SHP77 treated with DMSO at 0.1 percent for 48 hours (cell line): ENCODE measurements at places on chromosomes 1 and 21.

DNA sequence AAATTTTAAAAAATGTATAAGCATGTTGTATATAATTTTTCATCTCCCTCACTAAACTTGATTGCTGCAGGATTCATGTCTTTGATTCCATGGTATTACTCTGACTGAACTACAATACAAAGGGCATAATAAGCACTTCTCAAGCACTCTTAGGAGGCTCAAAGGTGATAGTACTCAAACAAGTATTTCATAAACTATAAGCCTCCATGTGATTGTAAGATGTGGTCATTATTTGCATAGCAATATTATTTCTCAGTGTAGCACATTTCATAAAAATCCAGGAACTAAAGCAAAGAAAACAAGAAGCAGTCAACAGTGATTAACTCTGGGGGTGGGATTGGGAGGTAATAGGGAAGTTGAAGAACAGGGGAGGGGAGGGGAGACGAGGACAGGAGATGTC lies 106.2 kb upstream of the DPT start:
- DNase-seq, result no peak

GRCh38 chr1:162157469-162157868 lies 88.0 kb downstream of the NOS1AP start:
- DNase-seq, result no peak

DNA sequence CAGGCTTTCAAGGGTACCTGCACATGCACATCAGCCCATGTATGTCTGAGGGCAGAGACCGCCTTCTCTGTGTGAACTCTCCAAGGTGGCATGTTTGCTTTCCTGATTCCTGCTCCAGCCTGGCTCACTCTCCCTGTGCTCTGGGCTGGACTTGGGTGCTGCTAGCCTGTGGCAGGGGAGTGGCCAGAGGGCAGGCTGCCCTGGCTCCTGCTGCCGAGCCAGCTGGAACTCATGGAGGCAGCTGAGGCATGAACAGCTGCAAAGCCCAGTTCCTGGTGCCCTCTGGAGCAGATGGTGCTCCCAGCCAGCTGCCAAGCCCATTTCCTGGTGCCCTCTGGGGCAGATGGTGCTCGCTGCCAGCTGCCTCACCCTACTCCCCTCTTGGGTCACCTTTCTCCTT lies 7.6 kb downstream of the UBL4B start:
- DNase-seq, result peak; percentile 17

- no peak for DNase-seq
Observed at GRCh38 chr1:94727846-94728715, 92.1 kb upstream of the SLC44A3 start.

DNA sequence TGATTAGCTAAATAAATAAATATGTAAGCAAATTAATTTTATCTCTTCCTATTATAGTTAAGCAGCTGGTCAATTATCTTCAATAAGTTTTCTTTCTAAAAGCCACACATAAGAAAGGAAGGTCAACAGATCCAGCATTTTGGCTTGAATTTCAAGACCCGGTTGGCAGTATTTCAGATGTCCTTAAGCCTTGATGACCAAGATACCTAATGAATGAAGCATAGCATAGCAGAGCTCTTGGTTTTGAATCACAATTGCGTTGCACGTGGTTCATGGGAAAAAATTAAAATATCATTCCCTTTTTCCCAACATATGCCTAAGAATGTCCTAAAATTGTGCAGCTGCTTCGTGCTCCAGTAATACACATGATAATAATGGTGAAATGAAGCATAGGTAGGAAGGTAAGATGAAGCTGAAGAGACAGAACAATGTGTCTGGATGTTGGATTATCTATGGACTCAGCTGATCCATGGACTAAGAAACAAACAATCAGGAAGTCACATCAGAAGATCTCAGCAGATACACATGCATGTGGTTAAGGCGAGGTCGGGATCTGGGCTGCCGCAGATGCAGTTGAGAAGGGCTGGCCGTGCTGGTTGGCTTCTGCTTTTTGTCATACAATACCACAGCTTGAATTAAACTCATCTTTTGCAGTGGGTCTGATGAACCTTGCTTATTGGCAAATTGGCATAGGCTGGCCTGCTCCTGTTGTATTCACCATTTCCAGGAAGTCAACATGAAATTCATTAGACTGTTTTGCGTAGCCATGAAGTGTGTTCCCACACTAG lies 284.9 kb upstream of the RUNX1 start:
- DNase-seq, result no peak

GRCh38 chr1:161158316-161159010 lies 837 bp upstream of the USP21 start:
- DNase-seq, result no peak

DNA sequence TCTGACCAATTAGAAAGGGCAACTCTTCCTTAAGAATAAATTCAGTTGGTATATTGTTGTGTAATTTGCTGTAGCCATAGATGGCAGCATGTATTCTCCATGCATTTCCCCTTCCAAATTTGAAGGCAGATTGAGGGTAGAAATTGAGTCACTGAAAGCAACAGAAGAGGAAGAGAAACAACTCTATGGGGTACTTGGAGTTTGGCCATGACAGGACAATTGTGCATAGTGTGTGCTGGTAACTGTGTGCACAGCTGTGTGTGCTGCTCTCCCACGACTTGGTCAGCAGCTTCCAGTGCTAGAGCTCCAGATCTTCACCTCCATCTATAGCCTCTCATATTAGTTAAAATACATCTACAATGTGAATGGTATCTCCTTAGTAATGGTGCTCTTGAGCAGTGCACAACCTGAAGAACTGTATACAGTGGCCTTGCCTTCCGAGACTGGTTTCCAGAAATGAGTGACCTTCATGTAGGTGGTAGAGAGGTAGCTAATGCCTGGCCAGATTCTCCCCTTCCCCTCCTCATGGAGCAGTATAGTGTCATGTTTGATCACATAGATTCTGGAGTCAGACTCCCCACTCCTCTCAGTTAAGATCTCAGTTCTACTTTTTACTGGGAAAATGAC lies 882 bp upstream of the FCAMR start:
- no peak for DNase-seq
